ENCODE measurements at places on chromosomes 11 and 22. TPM values are rescaled to one million over a fixed set of nuclear protein-coding genes. Genes with fewer than 3 reads are reported as not detected.

DNA sequence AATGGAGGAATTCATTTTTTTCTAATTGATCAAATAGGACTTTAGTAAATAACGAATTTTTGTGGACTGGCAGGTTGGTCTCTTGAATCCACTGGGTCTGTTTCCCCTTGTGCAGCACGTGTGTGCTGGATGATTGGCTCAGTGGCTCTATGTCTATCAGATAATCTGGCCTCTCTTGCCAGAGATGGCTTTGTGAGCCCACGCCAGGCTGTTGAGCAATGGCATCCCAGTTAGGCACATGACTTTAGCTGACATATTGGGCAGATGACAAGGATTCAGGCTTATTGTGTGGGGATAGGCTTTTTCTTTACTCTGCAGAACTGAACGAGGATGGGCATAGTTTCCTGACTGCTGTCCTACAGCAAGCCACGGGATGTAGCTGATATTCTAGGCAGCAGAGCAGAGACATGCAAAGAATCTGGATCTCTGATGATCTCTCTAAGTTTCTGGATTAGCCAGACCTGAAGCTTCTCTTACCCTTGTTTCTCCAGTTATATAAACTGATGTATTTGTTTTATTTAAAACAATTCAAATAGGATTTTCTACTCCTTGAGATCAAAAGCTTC is 144.9 kb downstream of the ARHGAP42 start:
- DNase-seq: no peak

The NAALAD2 gene
- polyA plus RNA-seq: 5.2 TPM

The FAT3 gene
- 1.8 TPM for polyA plus RNA-seq

- DNase-seq: no peak
Observed at GRCh38 chr11:18705651-18706281, 7.2 kb downstream of the TMEM86A start.

The WBP2NL gene
- polyA plus RNA-seq: 1.7 TPM

- DNase-seq: no peak
Observed at GRCh38 chr11:76820184-76820566, 37.0 kb downstream of the TSKU start.

GRCh38 chr11:11313902-11314692 is 39.0 kb downstream of the CSNK2A3 start:
- no peak for DNase-seq

GRCh38 chr11:19679952-19680828 is 32.4 kb upstream of the NAV2 start:
- peak; percentile 11 for DNase-seq

- no peak for DNase-seq
Observed at GRCh38 chr11:1779034-1779805, 15.5 kb upstream of the CTSD start.

DNA sequence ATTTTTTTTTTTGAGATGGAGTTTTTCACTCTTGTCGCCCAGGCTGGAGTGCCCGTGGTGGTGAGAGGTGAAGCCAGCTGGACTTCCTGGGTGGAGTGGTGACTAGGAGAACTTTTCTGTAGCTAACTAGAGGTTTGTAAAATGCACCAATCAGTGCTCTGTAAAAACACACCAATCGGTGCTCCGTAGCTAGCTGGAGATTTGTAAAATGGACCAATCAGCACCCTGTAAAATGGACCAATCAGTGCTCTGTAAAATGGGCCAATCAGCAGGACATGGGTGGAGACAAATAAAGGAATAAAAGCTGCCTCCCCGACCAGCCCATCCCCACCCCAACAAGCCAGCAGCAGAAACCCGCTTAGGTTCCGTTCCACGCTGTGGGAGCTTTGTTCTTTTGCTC is 4.4 kb upstream of the RAPSN start:
- DNase-seq: no peak

GRCh38 chr11:71495286-71496230 is 31.5 kb upstream of the KRTAP5-7 start:
- DNase-seq: no peak

DNA sequence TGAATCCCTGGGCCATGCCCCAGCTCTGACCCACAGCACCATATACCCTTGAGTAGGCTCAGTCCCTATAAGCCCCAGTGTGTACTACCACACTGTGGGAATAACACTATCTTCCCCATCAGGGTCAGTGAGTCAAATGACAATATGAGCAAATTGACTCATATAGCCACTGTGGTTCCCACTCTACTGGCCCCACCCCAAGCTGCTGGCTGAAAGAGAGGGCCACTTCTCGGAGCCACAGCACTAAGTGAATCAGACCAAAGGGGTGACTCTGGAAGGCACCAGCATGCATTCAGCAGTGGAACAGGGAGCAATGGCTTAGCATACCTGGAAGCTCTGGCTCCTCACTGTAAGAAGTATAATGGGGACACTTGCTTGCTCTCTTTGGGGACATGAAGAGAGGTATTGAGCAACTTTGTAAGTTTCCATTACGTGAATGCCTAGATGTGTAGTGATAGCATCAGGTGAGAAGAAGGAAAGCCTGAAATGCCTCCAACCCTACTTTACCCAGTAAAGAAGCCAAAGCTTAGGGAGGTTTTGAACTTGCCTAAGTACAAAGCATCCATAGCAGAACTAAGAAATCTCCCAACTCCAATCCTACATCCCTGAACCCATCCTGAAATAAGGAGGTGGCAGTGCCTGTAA is 13.5 kb downstream of the CD59 start:
- no peak for DNase-seq

The MMP8 gene
- polyA plus RNA-seq: 0.04 TPM

The NXF1 gene
- 64.5 TPM for polyA plus RNA-seq

Data from forelimb muscle (tissue), 1 donor.